ENCODE measurements at places on chromosomes 13 and 19.

- DNase-seq = no peak
Measured at GRCh38 chr19:4939466-4939865, 29.4 kb upstream of the KDM4B start.

DNA sequence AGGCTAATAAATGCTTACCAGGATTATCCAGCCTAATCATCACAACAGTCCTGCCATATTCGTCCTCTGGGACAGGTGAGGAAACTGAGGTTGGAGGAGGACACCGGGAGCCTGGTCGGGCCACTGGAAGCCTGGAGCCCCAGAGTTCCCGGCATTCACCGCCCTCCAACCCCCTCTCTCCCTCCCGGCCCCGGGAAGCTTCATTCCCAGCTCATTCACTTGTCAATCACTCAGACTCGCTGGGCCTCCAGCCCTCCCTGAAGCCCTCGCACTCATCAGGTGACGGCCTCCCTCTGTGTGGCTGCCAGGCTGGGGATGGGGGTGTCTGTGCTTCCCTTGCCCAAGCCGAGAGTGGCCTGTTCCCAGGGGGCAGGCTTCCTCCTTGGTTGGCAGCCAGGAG is 22.5 kb upstream of the ZNF99 start:
- DNase-seq = no peak

DNA sequence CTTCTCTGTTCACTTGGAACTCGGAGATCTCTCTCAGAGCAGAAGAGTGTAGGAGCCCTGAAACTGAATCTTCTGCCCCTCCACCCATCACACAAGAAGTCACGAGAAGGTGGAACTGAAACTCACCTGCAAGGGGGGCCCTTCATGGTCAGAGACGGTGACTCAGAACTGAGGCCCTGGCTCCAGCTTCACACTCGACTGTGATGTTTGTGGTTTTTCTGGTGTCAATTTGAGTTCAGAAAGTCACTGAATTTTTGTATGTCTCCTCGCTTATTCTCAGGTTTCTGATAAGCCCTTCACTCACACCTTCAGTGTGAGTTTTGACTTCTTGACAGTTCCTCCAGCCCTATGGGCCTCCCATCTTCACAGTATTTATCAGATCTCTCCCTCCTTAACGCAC is 23.1 kb downstream of the SIGLEC5 start:
- no peak for DNase-seq

- no peak for DNase-seq
Measured at GRCh38 chr19:46815833-46816627, 27.6 kb upstream of the SLC1A5 start.

- no peak for DNase-seq
Measured at GRCh38 chr19:11261431-11261970, 823 bp downstream of the DOCK6 start.

GRCh38 chr13:94658926-94659597 is 53.3 kb downstream of the SOX21 start:
- DNase-seq = no peak

DNA sequence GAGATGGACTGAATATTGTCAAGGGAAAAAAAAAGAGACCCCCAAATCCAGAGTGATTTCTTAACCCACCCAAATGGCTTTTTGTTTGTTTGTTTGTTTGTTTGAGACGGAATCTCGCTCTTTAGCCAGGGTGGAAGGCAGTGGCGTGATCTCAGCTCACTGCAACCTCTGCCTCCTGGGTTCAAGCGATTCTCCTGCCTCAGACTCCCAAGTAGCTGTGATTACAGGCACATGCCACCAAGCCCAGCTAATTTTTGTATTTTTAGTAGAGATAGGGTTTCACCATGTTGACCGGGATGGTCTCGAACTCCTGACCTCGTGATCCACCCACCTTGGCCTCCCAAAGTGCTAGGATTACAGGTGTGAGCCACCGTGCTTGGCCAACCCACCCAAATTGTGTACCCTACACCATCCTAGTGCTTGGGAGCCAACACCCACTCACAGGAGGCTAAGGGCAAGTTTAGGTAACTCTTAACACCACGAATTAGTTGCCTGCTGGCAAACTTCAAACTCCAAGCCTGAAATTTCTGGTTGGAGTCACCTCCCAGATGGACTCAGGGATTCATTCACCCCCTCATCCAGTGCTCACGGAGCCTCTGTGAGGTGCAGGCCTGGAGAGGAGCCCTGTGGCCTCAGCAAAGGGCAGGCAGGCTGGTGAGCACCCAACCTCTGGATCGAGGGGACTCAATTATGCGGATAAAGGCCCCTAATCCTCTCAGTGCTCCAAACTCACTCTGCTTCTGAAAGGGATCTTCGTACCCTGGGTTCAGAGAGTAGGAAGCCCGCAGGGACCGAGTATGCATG is 37.6 kb downstream of the ACTN4 start:
- DNase-seq = no peak

- no peak for DNase-seq
Measured at GRCh38 chr13:74329962-74330361, 195.8 kb upstream of the KLF12 start.

DNA sequence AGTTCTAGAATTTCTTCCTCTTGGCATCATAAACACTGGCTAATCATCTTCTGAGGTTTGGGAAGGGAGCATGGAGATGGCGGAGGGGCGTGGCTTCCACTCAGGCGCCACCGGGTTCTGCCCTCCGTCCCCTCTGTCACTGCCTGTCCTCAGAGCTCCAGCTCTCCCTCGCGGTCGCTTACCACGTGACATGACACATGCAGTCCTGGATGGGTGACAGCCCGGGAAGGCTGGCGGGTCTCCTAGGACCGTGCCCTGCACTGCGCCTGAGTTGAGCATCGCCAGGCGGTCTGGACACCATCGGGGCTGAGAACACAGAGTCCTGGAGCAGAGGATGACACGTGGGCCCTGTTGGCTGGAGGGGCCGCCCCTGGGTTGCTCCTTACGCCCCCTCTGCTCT is 123.3 kb downstream of the RAB20 start:
- no peak for DNase-seq

Measured in hematopoietic multipotent progenitor cell treated with erythropoietin and hydrocortisone succinate and interleukin-3 and kit ligand, for 15 days (in vitro differentiated cells).